ENCODE measurements at places on chromosomes 7 and 10. TPM values are rescaled to one million over a fixed set of nuclear protein-coding genes. Genes with fewer than 3 reads are reported as not detected.

DNA sequence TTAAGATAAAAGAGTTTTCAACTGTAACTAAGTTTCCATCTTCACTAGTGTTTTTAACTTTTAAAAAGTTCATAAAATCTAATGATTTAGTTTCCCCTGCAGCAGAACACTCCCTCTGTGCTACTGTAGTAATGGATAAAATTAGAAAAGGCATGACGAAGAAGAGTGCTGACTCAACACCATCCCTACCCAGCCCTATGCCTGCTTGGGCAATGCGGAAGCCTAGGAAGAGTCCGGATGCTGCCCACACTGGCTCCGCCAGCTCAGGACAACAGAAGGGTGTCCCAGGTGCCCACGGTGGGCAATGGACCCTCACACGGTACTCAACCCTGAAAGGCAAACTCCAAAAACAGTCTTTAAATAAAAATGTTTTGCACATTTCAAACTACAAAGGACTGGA lies 118.2 kb downstream of the LARP4B start:
- no peak for DNase-seq

DNA sequence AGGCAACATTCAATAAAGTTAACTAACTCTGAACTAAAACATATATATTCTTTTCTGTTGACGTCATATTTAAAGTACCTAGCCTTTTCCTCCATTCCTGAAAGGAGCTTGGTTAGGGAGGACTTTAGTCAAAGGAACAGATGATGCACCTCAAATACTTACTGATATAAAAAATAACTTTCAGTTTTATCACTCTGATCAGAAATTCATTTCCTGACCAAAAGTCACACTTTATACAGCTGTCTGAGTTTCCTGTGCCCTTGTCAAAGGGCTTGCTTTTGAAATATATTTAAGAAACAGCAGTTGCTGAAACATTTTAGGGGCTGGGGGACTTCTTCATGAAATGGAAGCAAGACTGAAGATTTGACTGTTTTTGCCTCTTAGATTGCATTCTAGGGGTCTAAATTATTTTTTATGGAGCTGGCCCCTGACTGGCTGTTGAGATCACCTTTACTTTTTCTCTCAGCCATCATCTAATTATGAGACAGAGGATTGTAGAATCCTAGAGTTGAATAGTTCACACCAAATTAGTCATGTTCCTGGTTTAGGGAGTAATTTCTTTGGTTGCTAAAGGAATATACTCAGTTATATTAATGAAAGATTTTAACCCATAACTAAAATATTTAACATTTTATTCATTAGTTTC lies 46.6 kb downstream of the GLCCI1 start:
- no peak for DNase-seq

DNA sequence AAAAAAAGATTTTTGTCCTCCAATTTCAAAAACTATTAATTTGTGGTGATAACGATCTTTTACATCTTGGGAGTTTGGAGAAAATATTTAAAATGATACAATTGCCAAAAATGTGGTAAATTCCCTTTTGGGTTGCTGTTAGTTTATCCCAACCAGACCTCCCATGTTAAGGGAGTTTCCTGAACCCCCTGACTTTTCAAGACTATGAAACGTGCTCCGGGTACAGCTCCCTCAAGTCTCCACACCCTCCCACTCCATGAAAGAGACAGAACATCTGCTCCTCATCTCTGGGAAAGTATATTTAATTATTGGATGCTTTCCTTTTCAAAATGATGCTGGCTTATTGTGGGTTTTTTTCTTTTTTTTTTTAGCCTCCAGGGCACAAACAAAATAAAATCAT lies 534.6 kb upstream of the NRP1 start:
- no peak for DNase-seq

- no peak for DNase-seq
These were observed 150.2 kb upstream of the CDK1 start for GRCh38 chr10:60627778-60628748.

DNA sequence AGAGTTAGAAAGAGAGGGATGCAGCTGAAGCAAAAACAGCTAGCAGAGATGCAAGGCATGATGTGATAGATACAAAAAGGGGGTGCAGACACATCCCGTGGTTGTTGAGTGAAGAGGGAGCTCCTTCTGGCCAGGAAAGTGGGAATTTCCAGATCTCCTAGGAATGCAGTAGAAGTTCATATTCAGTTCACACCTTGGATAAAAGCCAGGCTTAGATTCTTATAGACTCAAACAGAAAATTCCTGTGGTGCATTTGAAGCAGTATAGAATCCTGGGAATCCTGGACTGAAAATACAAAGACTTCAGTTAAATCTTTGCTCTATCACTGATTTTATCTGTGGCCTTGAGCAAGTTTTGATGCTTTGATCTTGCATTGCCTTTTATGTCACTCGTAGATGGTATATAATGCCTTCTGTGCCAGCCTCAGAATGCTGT lies 33.9 kb downstream of the SGPL1 start:
- peak; percentile 60 for DNase-seq

GRCh38 chr7:82017334-82017943 lies 247.6 kb upstream of the HGF start:
- DNase-seq: no peak

- DNase-seq: peak; percentile 55
These were observed 10.7 kb upstream of the KMT2E start for GRCh38 chr7:105003275-105003674.

- DNase-seq: no peak
These were observed 41.6 kb downstream of the SLC39A12 start for GRCh38 chr10:17993361-17993760.

DNA sequence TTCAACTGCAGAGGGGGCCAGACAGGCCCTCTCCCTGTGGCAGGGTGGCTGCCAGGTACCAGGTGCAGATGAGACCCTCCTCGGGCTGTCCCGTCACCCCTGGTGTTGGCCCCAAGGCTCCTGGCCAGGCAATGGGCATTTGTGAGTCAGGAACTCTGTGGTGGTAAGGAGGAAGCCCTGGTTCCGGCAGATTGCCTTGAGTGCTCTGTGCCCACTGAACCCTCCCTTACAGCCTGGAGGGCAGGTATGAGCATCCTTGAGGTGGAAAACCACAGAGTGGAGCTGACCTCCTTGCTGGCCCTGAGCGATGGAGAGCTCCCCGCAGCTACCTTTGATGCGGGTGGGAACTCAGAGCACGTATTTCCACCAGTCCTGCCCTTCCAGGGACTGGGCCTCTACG lies 2.0 kb downstream of the PAOX start:
- no peak for DNase-seq

GRCh38 chr10:5654218-5654755 lies 12.1 kb downstream of the ASB13 start:
- DNase-seq: no peak

GRCh38 chr7:10718768-10719167 lies 254.9 kb upstream of the PHF14 start:
- DNase-seq: no peak

DNA sequence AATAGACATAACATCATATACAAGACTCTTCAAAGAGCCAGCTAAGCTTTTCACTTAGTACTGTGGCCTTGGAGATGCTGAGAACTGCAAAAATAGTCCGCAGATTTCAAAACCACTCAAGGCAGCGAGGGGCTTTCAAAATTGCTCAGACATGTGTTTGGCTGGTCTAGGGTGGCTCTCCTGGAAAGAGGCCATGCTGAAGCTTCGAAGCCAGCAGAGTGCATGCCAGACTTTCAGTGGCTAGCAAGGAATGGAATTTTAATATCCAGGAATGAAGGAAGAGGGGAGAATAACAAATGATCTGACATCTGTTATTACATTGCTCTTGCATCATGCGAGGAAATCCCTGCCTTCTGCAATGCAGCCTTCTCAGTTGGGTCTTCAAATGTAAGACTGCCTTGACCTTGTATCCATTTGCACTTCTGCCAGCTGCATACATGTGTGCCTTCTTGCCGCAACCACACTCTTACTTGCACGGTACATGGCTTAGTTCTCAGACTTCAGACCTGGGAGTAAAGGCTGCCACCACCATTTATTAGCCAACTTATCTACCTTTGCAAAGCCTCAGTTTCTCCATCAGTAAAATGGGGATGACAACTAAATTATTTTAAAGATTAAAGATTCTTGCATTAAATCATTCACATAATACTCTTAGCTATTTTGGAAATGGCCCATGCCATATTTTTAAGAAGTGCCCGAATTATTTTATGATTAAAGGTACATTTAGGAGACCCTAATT lies 55.9 kb downstream of the ITIH5 start:
- DNase-seq: peak; percentile 66

GRCh38 chr7:55158541-55159382 lies 139.9 kb downstream of the EGFR start:
- no peak for DNase-seq

DNA sequence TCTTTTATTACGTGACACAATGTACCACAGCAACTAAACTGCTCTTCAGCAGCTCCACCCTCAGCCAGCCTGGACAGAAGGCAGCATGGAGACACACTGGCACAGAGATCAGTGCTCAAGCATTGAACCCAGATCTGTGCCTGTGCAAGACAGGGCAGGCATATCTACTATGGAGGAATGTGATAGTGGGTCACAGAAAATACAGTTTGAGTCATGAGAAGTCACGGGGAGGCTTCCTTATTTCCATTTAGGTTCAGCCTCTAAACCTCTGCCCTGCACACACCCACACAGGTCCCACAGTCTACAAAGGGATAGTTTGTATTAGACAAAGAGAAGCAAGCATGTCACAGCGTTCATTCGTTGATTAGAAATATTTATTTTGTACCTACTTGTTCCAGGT lies 187.4 kb upstream of the AGR3 start:
- DNase-seq: no peak

GRCh38 chr7:24245362-24245761 lies 38.6 kb upstream of the NPY start:
- DNase-seq: no peak

Gene DNA2
- total RNA-seq: 23.9 TPM

Gene UCMA
- not detected for total RNA-seq

Gene TEX36
- total RNA-seq: not detected

Gene CAV1
- total RNA-seq: 154 TPM

Gene UCN3
- not detected for total RNA-seq

Gene CHST15
- 0.13 TPM for total RNA-seq

Gene CD36
- total RNA-seq: not detected

Gene ACTL6B
- total RNA-seq: not detected

Gene CFAP70
- 0.08 TPM for total RNA-seq

Gene MOGAT3
- not detected for total RNA-seq

Data from SJSA1 (cell line).